ENCODE measurements at places on chromosomes 5 and 9.

- no peak for DNase-seq
Measured at GRCh38 chr5:102106599-102106998, 189.5 kb downstream of the SLCO4C1 start.

- DNase-seq, result peak; percentile 86
Measured at GRCh38 chr9:5851445-5851844, 18.5 kb upstream of the ERMP1 start.

- DNase-seq, result no peak
Measured at GRCh38 chr5:3392306-3392939, 203.2 kb upstream of the IRX1 start.

GRCh38 chr5:135398160-135398854 is 724 bp downstream of the MACROH2A1 start:
- no peak for DNase-seq

GRCh38 chr5:95152535-95152934 is 132.4 kb downstream of the MCTP1 start:
- DNase-seq, result no peak

DNA sequence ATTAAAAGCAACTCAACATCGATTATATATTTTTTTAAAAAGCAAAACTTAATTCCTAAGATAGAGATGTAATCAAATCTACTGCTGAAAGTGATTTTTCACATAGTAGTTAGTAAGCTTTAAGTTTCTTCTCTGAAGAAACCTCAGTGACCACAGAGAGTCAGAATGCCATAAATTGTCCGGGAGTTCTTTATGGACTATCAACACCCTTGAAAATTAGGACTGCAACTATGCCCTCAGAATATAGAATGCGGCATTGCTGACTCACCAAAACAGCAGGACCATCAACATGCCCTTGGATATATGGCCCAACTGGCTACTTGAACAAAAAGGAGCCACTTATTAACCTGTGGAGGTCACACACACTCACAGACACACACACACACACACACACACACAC is 228.9 kb upstream of the SNX2 start:
- DNase-seq, result no peak

- DNase-seq, result peak; percentile 96
Measured at GRCh38 chr9:3857673-3858072, 331.9 kb upstream of the RFX3 start.

DNA sequence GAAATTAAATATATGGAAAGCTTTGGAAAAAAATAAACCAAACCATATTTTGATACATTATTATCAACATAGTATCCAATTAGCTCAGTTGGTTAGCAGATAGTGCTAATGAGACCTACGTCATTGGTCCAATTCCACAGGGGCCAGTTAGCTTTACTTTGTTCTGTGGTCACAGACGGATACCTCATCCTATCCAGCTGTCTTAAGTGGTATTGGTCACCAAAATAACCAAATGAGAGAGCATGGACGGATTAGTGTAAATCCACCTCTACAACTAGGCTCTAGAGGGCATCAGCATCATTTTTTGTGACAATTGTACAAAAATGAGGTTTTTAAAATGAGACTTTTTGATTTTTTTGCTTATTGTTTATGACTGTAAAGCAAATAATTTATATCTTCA is 364.2 kb downstream of the KIAA0825 start:
- no peak for DNase-seq

DNA sequence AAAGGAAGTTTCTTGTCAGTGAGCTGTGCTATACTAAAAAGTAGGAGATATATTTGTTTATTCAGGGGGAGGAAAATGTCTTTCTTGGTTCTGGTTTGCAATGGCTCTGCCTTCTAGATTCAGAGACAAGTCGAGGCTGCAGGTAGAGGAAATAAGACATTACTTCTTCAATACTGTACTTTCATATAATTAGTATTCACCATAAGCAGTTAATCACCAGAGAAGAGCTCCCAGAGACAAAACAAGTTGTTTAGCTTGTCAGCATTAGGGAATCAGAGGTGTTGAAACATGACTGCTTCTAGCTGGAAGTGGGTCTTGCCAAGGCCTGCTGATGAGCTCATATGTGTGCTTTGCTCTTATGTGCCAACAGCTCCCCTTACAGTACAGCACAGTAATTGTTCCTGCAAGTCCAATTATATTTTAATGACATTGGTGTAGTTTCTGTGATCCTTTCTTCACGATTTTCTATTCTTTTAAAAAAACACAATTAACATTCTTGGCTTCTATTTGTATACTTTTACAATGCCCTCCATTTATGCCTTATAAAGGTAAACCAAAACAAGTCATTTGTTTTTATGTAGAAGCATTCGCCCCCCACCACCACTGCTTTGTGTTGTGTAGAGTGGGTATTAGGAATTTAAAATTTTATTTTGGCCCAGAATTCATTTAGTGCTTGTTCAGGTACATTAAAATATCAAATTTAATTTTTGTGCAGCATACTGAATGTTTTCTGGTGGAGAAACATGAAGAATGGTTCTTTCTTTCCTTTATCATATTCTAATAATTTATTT is 112.2 kb downstream of the RPS23 start:
- peak; percentile 98 for DNase-seq

GRCh38 chr5:177403102-177403791 is 2.8 kb upstream of the PFN3 start:
- no peak for DNase-seq

DNA sequence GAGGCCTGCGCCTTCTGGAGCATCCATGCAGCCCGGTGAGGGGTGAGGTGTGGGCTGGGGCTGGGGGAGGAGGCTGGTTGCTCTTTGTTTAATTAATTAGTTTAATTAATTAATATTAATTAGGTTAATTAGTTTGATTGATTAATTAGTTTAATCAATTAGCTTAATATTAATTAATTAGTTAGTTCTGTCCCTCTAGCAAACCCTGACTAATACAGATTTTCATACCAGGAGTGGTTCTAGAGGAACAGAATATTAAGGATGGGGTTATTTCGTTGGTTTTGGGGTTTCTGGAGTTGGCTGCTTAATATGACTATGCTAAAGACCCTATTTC is 14.1 kb upstream of the BARX1 start:
- DNase-seq, result no peak

DNA sequence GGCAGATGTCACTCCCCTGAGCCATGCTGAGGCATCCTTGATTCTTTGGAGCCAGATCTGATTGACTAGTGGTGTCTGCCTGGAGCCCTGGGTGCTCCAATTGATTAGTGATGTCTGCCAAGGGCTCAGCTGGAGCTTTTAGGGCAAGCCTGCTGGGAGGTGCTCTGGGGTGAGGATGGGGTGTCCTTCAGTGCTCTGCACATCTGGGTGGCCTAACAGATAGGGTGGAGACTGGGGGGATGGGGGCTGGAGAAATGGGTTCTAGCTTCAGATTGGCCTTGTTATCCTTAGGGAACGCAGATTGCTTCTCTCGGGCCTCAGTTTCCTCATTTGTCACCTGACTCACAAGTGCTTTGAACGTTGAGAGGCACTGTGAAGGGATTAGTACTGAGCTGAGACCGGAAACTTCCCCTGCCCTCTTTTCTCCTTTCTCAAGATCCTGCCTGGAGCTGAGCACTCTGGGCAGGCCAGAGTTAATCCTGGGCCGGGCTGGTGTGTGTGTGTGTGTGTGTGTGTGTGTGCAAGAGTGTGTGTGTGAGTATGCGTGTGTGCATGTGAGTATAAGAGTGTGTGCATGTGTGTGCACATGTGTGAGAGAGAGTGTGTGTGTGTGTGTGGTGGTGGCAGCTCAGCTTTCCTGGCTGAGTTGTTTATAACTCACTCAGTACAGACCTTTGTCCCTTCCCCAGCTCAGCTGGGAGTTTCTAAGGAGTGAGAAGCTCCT is 5.6 kb upstream of the IER5L start:
- DNase-seq, result peak; percentile 34

DNA sequence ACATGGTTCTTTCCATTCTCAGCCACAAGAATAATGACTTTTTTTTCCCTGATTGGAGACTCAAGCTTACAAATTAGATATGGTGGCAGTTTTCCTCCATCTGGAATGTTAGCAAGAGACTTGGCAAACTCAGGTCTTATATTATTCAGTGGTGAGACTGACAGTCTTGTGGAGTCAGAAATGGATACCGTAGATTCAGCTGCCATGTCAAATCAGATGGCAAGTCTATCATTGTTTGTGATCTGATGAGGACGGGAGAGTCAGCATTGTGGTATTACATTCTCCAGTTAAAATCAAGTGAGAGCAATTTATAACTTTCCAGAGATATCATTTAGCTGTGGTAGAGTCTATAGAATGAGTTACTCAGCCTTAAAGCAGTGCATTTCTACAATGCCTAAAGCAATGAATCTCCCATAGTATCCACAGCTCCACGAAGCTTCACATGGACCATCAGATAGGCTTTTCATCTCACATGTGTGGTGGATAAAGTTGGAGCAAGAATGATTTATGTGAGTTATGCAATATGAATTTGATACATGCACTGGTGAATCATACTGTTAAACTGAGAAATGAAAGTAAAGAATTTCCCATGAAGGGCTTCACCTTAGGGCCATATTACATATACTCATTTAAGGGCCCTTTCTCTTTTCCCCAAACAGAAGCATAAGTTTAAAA is 430.6 kb downstream of the ZNF608 start:
- peak; percentile 69 for DNase-seq

- DNase-seq, result no peak
Measured at GRCh38 chr5:61141801-61142200, 20.5 kb downstream of the SMIM15 start.

- DNase-seq, result peak; percentile 32
Measured at GRCh38 chr5:160506006-160507004, 84.7 kb downstream of the PTTG1 start.

- peak; percentile 70 for DNase-seq
Measured at GRCh38 chr5:55691265-55692105, 20.6 kb downstream of the SLC38A9 start.

DNA sequence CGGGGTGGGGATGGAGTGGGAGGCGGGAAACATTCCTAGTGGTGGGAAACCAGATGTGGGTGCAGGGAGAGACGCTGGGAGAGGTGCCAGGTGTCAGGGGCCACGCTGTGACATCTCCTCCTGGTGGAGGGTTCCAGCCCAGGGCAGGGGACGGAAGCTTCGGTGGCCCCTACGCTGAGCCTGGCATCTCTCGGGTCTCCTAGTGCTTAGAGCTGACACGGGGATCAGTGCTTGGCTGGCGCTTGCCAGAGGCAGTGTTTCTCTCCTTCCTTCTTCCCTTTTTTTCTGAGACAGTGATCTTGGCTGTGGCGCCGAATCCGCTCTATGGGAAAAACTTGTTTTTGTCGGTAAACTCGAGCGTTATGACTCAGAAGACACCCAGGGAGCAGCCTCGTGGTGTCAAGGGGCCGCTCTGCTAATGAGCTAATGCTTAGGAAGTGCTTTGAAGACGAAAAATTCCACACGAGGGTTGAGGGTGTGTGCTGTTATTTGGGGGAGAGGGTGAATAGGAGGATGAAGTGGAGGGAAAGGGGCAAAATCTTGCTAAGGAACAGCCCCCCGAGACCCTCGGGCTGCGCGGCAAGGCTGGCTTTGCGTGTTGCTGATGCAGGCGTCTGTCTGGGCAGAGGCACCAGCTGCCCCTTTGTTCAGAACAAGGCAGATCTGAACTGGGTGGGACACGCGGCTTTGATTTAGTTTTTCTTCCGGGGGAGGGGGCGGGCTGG is 20.4 kb upstream of the IER5L start:
- DNase-seq, result peak; percentile 90

GRCh38 chr5:104789366-104789765 is 1226.8 kb upstream of the NUDT12 start:
- DNase-seq, result no peak

DNA sequence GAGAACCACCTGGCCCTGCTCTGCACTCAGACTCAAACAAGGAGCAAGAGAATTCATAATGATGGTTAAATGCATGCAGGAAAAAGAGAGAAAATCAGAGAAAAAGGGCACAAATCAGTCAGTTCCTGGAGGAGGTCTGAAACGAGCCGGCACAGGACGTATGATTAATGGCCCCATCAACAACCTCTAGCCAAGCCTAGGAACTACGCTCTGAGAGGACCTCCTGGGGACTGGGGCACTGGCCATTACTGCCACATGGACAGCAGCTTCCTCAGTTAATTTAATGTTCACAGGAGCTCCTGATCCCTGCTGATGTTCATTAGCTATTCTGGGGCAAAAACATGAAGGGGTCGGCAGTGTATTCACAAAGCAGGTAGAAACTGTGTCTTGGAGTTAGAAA is 238.1 kb downstream of the MED10 start:
- no peak for DNase-seq

GRCh38 chr5:14737291-14737690 is 72.8 kb downstream of the OTULIN start:
- no peak for DNase-seq

DNA sequence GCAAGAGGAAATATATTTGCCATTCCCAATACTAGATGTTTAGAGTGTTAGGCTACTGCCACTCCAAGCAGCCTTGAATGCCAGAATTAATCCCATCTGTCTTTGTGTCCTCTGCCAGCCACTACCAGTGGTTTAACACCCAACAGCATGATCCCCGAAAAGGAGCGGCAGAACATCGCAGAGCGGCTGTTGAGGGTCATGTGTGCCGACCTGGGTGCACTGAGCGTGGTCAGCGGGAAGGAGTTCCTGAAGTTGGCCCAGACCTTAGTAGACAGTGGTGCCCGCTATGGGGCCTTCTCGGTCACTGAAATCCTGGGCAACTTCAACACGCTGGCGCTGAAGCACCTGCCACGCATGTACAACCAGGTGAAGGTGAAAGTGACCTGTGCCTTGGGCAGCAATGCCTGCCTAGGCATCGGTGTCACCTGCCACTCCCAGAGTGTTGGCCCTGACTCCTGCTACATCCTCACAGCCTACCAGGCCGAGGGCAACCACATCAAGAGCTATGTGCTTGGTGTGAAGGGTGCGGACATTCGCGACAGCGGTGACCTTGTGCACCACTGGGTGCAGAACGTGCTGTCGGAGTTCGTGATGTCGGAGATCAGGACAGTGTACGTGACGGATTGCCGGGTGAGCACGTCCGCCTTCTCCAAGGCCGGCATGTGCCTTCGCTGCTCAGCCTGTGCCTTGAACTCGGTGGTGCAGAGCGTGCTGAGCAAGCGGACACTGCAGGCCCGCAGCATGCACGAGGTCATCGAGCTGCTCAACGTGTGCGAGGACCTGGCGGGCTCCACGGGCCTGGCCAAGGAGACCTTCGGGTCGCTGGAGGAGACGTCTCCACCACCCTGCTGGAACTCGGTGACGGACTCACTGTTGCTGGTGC is 29.3 kb downstream of the AMBP start:
- DNase-seq, result no peak

DNA sequence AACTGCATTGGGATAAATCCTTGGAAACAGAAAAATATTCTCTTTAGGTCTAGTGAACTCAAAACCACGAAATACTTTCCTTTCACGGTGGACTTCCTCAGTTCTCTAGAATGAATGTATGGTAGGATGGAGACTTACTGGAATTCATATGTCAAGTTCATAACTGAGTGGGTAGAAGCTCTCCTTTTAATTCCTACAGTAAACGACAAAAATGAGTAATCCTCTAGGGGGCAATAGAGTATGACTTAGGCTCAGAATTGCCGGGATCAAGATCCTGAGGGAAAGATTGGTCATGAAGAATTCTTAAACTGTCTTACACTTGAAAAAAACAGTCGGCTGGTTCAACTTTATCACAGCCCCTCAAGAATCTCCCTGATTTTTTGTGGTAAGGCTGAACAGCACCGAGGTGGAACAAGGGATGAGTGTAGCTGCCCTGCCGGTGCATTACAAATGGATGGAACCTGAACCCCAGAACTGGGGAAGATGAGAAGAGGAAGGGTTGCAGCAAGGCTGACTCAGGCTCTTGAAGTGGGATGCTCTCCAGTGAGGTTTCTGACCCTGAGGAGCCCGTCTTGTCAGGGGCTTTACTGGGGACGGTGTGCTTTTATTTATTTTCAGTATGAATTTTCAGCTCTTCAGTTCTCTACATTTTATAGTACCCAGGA is 14.0 kb upstream of the LOX start:
- peak; percentile 76 for DNase-seq

GRCh38 chr5:1789834-1790471 is 9.7 kb downstream of the MRPL36 start:
- DNase-seq, result peak; percentile 73

- DNase-seq, result no peak
Measured at GRCh38 chr5:108311682-108312081, 70.2 kb downstream of the FBXL17 start.

Data from fibroblast of mammary gland (primary cell).